ENCODE measurements at places on chromosomes 3 and 15.

DNA sequence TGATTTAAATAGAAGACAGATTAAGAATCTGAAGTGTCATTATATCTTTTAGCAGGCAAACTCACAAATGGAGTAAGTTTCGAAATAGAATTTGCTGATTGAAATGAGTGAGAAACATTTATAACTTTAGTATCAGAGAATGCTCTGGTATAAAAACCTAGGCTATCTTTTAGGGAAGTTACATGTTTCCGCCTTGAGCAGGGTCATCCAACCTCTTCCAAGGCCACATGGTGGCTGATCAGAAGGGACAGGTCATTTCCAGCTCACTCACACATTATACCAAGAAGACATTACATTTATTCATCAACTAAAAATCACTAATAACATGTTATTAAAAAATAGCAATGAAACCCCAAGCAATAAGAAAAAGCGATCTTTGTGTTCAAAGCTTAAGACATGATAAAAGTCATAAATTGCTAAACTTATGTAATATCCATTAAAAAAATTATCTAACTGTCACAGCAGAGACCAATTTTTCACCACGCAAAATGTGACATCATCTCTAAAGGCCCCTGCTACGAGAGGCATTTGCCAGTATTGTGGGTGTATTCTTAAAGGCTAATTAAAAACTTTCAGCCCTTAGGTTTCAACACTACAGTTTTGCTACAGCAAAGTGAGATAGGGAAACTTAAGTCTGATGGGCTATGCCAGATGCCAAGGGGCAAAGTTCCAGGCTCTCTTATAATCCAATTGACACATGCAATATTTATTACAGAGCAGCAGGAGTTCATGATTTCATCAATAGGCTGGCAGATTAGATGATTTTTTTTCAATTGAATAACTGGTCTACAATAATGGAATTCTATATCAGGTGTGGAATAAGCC lies 240.4 kb upstream of the TBL1XR1 start:
- no peak for DNase-seq

DNA sequence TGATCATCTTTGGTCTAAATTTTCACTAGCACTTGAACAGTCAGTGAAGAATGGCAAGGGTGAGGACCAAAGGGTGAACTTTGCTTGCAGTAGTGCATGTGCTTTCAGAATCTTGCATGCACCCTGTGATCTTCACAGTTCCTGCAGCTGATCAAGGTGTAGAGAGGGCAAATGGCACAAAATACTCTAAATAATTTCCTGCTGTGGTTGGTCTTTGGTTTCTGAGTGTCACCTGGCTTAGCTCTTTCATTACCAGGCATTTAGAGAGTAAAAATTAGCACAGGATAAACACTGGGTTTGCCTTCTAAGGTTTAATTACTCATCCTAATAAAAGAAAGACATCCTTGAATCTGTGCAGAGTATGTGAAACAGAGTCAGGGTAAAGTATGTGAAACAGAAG lies 11.4 kb downstream of the TIPARP start:
- no peak for DNase-seq

- DNase-seq, result no peak
Observed at GRCh38 chr15:101702077-101702476, 22.2 kb downstream of the TARS3 start.

DNA sequence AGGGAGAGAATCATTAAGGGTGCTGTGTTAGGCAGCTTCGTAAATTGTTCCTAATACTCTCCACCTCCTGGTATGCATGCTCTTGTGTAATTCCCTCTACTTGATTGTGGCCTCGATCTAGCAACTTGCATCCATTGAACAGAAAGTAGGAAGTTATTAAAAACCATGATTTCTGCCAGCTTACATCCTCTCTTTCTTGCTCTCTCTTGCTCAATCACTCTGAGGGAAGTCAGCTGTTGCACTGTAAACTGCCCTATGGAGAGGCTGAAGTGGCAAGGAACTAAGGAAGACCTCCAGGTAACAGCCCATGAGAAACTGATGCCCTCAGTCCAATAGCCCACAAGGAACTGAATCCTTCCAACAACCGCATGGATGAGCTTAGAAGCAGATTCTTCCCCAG lies 92.6 kb downstream of the ERC2 start:
- DNase-seq, result no peak

DNA sequence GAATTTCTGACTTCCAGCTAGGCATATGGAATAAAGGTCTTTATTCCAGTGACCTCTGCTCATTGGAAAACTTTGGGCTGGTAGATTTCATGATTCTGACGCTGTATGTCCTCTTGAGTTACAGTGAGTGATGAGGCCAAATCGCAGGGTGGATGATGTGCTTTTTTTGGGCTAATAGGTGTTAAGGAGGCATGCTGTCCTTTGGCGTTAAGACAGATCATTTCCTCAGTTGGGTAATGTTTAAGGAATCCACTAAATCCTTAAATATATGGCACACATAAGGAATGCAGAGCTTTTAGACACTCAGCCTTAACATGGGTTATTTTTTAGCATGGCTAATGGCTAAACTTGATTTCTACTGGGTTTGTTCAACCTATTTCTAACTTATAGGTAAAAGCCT lies 87.9 kb downstream of the LPP start:
- no peak for DNase-seq

Data from GM20000 (cell line).